NCI-H446 (cell line): ENCODE measurements at places on chromosomes 11 and 22.
A peak's percentile ranks its signal among the peaks of the same experiment; 100 is the strongest.

DNA sequence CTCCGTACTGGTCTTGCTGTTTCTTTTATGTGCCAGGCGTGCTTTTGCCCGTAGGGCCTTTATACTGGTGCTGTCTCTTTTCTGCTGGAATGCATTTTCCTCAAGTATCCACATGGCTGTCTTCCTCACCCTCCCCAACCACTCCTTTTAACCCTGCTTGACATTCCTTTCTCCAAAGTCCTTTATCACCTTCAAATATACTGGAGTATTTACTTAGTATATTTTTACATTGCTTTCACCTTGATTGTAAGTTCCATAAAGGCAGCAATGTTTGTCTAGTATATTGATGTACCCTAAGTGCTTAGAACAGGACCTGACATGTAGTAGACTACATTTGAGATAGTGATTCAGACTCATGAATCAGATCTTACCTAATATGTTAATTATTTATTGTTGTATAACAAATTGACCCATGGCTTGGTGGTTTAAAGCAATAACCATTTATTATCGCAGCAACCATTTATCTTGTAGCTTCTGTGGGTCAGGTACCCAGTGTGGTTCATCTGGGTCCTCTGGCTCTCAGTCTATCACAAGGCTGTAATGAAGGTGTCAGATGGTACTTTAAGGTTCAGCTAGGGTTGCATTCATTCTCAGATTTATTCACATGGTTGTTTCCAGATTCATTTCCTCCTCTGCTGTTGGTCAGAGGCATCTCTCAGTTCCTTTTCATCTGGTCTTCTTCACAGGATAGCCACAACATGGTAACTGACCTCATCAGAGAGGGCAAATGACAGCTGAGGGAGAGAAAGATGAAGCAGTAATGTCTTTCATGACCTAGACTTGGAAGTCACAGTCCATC, 34.2 kb downstream of the DDX10 start:
- DNase-seq, result no peak

DNA sequence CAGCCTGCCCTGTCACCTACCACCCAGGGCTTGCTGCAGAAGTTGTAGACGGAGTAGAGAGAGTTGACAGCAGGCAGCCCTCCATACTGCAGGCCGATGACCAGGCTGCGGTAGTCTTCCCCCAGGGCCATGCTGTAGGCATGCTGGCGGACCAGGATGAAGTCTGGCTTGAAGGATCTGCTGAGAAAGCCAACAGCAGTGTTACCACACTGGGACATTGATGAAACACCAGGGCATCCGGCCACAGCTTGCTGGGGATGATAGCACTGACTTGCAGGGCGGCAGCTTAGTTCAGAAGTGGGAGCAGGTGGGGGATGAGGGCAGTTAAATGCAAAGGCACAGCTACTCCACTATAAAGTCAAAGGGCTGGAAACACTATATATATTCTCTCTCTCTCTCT, 67.4 kb downstream of the TIMP3 start:
- DNase-seq, result no peak

GRCh38 chr11:43197379-43197778, 114.4 kb upstream of the API5 start:
- DNase-seq, result no peak

GRCh38 chr22:19806213-19807160, 45.9 kb downstream of the TBX1 start:
- no peak for DNase-seq

DNA sequence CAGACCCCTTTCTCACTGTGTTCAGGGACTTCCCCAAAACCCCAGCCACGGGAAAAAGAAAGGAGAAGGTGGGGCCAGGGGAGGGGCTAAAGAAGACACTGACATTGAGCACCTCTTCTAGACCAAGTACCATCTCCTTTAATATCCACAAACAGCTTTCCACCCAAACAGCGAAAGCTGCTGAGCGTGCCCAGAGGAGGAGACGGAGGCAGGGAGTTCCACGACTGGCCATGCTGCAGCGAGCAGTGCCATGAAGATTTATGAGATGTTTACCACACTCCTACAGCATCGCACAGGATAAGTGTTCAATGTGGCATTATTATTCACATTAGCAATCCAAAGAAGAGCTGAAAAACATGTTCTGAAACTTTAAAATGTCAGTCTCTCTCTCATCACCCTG, 127.4 kb downstream of the LARGE1 start:
- DNase-seq, result no peak

- no peak for DNase-seq
Observed at GRCh38 chr11:67211656-67212436, 54.4 kb upstream of the GRK2 start.

- DNase-seq, result peak; percentile 66
Observed at GRCh38 chr11:32088117-32088941, 2.5 kb upstream of the RCN1 start.

DNA sequence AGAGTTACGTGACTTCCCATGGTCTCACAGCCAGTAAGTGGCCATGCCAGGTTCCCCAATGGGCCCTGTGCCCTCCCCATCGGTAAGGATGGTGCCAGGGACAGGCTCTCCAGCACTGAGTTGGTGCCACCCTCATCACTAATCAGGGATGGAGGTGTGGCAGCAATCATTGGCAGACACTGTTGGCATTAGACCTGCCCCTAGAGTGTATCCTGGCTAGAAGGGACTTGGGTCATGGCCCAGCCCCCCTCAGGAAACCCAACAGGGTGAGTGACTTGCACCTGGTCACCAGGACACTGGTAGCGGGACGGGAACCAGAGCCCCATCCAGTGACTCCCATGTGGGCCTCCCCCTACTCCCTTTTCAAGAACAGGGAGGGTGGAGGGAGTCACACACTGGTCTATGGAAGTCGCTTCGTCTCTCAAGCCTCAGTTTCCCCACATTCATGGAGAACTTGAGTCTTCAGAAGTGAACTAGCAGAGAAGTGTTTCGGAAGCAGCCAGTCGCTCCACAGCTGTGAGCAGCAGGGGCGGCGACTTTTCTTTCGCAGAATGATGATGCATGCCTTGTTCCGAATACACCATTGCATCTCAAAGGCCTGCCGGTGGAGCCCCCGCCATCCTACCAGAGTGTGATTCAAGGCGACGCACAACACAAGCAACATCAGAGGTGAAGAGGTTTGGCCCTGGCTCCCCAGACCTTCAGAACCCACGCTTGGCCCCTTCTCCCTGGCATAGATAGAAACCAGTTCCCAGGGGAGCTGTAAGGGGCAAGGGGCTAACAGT, 12.9 kb downstream of the MS4A10 start:
- DNase-seq, result no peak

DNA sequence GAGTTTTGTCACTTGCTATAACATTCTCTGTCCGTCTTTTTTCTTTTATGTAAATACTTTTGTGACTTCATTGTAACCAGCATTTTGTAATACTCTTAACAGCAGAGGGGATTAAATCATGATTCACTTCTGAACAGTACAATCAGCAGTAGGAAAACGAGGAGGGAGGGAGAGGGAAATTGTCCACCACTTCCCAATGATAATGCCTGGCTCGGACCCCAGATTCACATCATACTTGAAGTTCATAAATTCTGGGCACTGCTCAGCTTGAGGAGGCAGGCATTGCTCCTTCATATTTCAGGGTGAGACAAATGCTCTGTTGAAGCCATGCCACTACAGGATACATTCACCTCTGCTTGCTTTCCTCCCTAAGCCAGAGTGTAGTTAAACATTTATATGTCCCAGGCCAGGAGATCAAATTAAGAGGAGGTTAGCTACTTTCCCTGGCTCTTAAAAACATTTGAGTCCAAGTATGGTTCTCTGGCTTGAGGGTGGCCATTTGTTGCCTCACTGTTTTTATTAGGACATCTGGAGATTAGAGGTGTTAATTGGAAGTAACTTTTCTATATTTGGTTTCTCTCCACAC, 129.0 kb upstream of the LDLRAD3 start:
- peak; percentile 15 for DNase-seq

GRCh38 chr11:16186680-16187079, 169.7 kb downstream of the SOX6 start:
- no peak for DNase-seq
